Stimulated activated CD8-positive, alpha-beta memory T cell treated with anti-CD3 and anti-CD28 coated beads, Interleukin-7, amount 100 ng/mL, for 1 hour (primary cell): ENCODE measurements at places on chromosomes 11 and 22.

GRCh38 chr11:75260396-75261170 lies 20.0 kb downstream of the TPBGL start:
- DNase-seq: no peak

DNA sequence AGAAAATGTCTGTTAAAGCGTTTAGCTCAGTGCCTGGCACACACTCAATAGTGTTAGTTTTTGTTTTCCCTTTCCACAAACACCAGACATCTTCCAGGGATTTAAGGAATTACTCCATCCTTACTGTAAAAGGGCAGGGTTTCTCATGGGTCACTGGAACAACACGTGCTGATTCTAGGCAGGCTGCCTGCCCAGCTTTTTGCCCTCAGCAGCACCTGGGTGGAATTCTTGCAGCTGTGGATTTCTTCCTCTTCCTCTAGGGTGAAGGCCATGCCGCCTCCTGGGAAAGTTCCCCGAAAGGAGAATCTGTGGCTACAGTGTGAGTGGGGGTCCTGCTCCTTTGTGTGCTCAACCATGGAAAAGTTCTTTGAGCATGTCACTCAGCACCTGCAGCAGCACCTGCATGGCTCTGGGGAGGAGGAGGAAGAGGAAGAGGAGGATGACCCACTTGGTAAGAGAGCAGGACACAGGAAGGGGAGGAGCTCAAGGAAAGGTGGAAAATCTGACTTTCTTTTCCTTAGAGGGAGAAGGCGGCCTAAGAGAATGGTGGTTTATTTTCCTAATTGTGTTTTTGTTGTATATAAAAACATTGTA lies 5.4 kb downstream of the HINFP start:
- no peak for DNase-seq

DNA sequence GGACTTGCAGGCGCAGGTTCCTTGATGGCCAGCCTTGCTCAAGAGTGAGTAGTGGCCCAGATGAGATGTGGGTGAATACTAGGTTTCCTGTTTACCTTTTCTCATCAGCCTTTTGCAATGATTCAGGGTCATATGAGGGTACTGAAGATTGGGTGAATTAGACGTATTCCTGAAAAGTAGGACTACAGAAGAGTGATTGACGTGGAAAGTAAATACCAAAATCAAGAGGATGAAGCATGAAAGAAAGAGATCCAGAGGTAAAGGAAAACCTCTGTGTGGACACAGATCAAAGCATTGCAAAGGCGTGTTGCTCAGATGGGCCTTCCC lies 59.9 kb downstream of the CYB5R2 start:
- no peak for DNase-seq

GRCh38 chr22:24026733-24027132 lies 15.6 kb downstream of the CABIN1 start:
- DNase-seq: no peak

- no peak for DNase-seq
These were observed 136.2 kb downstream of the CD44 start for GRCh38 chr11:35274909-35275785.

DNA sequence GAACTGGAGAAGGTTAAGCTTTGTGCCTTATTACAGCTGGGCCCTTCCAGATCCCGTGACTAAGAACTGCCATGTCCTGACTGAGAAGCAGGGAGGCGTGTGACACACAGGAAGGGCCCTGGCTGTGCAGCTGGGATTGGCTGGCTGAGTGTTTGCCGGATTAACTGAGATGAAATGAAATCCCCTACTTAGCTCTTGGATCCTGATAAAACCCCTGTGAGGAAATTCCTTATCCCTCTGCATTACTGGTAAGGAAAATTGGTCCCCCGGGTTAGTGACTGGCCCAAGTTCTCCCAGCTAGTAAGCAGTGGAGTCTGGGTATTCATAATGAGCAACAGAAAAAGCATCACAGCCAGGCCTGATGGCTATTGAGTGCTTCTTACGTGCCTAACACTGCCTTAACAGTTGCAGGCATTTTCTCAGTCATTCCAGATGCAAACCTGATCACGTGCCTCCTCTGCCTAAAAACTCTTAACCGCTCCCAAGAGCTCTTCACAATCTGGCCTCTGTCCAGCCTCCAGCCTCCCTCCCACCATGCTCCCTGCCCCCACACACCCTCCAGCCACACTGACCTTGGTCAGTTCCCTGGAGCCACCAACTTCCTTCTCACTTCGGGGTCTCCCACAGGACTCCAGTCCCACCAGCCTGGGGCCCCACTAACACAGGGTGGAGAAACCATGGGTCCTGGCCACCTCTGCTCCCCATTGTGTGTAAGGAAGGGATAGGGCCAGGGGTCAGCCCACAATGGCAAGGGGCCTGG lies 37.8 kb downstream of the ARRB1 start:
- no peak for DNase-seq

DNA sequence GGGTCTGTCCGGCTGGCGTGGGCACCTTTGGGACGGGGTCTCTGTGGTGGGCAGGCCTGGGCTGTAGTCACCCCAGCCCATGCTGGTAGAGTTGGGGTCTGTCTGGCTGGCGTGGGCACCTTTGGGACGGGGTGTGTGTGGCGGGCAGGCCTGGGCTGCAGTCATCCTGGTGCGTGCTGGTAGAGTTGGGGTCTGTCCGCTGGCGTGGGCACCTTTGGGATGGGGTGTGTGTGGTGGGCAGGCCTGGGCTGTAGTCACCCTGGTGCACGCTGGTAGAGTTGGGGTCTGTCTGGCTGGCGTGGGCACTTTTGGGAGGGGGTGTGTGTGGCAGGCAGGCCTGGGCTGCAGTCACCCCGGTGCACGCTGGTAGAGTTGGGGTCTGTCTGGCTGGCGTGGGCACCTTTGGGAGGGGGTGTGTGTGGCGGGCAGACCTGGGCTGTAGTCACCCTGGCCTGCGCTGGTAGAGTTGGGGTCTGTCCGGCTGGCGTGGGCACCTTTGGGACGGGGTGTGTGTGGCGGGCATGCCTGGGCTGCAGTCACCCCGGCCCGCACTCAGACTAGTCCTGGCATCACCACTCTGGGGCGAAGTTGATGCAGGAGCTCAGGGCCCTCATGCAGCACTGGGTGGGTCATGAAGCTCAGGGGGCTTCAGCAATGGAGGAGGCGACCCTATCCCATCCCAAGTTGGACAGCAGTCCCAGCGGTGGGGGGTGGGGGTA lies 19.3 kb downstream of the PRR33 start:
- no peak for DNase-seq

DNA sequence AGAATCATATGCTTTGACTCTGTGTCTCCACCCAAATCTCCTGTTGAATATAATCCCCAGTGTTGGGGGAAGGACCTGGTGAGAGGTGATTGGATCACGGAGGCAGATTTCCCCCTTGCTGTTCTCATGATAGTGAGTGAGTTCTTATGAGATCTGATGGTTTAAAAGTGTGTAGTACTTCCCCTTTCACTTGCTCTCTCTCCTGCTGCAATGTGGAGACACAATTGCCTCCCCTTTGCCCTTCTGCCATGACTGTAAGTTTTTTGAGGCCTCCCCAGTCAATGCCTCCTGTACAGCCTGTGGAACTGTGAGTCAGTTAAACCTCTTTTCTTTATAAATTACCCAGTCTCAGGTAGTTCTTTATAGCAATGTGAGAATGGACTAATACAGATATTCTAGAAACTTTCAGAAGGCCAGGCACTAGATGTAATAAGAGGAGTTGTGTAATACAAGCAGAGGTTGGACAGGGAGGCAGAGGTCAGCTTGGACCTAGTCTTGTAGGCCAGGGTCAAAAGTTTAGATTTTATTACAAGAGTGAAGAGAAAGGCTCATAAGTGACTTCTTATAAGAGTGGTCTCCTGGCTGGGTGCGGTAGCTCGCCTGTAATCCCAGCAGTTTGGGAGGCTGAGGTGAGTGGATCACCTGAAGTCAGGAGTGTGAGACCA lies 9.3 kb upstream of the SERPING1 start:
- no peak for DNase-seq

- DNase-seq: no peak
These were observed 4.0 kb upstream of the GPR83 start for GRCh38 chr11:94405062-94405833.

DNA sequence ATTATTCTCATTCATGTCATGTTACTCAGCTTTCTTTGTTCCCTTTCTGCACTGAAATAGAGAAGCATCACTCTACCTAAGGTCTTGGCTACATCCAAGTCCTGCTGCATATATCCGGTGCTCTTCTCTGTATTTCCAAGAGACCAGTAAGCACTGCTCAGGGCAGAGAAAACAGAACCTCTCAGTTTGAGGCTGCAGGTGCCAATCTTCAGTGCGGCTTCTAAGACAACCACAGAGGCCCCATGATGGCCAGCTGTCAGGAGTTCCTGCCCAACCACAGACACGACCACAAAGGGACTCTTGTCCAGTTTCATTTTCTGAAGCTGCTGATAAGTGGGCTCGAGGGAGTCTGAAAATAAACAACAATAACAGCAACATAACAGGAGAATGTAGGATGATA lies 378.4 kb upstream of the PITPNB start:
- DNase-seq: no peak

DNA sequence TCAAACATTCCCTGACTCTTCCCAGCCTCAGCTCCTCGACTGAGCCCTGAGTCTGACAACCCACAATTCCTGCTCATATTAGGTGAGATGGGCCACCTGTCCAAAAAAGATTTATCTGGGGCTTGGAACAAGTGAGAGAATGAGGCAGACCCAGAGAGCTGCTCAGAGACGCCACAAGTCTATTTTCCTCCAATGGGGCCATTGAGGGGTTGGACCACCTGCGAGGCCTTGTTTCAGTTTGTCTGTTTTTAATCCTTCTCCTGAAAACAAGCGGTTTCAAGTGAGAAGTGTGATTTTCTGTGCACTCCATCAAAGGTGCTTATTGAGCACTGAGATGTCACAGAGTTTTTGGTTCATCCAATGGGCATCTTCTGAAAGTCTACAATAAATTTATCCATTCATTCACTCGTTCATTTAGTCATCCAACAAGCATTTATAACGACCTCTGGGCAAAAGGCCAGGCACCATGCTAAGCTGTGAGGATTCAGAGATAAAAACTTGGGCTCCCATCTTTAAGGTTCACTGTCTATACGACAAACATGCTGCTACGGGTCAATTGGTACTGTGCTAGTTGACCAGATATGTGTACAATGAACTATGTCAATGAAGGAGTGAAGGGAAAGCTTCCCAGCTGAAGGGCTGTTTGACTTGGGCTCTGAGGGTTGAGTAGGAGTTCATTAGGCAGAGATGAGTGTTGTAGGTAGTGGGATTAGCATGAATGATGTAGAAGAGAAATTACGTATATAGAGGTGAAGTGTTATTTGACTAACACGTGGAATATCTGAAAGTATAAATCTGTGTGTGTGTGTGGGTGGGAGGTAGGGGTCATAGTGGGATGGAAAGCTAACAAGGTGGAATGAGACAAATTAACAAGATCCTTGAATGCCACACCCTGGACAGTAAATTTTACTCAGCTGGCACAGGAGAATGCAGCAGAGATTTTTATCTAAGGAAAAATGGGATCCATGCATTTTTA lies 168.9 kb downstream of the MIAT start:
- DNase-seq: no peak

- no peak for DNase-seq
These were observed 2.6 kb downstream of the SYNGR1 start for GRCh38 chr22:39352306-39352891.

DNA sequence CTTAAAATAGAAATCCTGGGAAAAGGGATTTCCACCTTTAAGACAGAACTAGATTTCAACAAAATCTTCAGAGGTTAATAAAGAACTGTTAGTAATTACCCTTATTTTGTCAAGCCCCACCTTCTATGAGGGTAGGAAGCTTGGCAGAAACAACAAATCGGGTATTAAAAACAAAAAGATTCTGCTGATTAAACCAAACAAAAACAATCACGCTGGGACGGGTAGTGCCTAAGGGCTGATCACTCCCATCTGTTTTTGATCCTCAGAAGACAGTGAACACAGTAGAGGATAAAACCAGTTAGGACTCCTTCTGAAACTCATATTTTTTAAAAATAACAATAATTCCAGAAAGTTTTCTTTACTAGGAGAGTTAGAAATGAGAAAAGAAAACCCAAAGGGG lies 441.3 kb upstream of the API5 start:
- no peak for DNase-seq

DNA sequence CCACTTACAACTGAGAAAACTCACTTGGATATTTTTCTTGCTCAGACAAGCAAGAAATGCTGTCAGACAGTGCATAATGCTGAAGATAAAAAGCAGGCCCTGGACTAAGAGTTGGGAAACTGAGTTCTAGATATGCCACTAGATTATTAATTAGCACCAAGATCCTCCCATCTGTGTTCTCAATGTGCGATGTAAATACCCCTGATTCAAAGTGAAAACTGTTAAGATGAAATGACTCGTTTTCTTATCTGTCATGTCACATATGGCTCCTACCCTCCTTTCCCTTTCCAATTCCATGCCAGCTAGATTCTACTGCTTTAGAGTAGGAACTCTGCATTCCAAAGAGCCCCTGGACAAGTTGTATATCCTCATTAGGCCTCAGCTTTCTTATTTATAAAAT lies 88.9 kb upstream of the CLNS1A start:
- DNase-seq: no peak

- DNase-seq: no peak
These were observed 123.9 kb downstream of the MPPED1 start for GRCh38 chr22:43535741-43536140.

GRCh38 chr22:44761025-44761424 lies 8.7 kb downstream of the ARHGAP8 start:
- no peak for DNase-seq

DNA sequence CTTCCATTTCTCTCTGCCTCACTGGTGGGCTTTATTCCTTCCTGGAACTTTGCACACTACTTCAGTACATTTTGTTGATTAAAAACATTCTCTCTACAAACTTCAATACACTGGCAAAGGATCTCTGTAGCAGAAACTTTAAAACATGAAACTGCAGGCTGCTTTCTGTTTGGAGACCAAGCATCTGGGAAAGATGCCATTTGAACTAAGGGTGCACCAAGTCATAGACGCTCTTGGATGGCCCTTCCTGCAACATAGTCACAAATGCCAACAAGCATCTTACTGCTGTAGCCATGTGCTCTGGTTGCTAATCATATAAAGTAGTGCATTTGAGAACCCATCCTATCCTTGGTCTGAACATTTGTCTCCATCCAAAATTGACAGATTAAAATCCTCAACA lies 56.4 kb downstream of the SNX19 start:
- DNase-seq: no peak

GRCh38 chr11:17760102-17761029 lies 25.8 kb downstream of the KCNC1 start:
- no peak for DNase-seq

DNA sequence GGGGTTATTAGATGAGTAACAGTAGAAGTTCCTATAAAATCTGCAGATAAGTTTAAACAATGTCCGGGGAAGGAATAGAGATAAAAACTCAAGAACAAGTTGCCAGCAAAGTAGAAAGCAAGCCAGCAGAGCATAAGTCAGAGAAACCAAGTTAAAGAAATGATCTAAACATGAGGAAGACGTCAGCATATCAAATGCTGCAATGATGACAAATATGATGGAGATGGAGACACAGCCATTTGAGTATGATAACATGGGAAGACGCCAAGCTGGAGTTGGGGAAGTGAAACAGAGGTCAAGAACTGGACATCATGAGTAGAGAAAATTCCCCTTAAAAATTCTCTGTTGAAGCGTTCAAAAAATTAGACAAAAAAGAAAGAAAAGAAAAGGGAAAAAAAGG lies 571.5 kb downstream of the CNTN5 start:
- no peak for DNase-seq
